ENCODE measurements at places on chromosomes 12 and 14.

DNA sequence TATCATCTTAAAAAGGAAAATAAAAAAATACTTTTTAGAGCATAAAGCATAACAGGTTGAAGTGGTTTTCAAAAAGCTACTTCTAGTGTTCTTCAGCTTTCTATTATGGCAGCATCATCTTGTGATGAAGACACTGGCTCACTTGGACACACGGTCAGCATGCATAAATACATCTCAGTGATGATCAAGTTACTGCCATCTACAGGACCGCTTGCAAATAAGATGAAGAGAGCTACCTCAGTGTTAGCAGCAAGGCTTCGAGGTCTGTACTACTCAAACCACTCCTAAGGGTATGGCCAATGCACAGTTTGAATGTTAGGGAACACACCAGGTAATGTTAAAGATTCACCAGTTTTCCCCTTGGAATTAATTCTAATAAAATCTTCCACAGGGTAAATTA, 58.8 kb downstream of the GALC start:
- DNase-seq: peak; percentile 15

DNA sequence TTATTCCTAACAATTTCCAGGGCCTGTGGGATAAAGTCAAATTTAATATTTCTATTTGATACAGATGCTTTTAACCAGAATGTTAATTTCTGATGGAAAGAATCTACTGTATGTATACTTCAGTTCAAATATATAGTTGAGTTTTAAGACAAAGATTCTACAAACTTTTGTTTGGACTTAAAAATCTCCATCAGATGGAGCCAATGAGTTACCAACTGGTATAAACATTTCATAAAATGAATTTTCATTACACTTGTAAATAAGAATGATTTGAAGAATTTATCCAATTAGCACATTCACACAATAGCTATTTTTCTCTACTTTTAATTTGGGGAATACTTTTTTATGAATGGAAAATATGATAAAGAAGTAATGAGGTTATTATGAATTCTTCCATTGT, 425.2 kb upstream of the MIS18BP1 start:
- peak; percentile 0 for DNase-seq

DNA sequence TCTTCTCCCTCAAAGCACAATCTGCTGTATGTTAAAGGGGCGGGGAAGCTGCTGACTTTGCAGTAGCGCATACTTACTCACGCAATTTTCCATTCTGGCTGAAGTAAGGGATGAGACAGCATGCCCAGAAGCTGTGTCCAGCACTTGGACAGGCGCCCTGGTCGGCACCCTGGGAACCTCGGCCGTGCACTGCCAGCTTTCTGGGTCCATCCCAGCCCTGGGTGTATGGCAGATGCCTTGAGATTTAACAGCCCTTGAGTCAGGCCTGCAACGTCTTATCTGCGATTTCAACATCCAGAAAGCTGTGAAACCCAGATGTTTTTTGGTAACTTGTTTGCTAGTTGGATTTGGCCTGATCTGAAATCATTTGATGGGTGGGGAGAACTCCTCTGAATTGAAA, 16.1 kb downstream of the EML1 start:
- DNase-seq: no peak

- no peak for DNase-seq
These were observed 2.4 kb downstream of the WASHC3 start for GRCh38 chr12:102059343-102059742.

- peak; percentile 41 for DNase-seq
These were observed 6.6 kb downstream of the HIF1A start for GRCh38 chr14:61701946-61702345.

- no peak for DNase-seq
These were observed 2.9 kb upstream of the CLEC7A start for GRCh38 chr12:10132850-10133370.

GRCh38 chr12:47944685-47945340, 18.6 kb upstream of the TMEM106C start:
- DNase-seq: no peak

DNA sequence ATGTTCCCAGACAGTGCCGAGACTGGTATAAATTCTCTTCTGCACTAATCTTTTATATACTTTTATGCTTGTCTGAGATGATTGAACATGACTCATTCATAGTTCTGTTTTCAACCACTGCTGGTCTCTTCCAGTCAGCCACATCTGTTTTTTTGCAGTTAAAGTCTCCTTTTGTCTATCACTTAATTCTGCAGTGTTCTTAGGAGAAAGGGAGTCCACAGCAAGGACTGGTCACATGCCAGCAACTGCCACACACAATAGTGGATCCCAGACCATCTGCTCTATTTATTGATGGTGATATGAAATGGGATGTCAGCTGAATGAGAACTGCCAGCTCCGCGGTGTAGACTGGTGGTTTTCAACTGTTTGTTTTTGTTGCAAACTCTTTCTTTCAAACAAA, 379.8 kb downstream of the MED13L start:
- peak; percentile 31 for DNase-seq

GRCh38 chr14:30864934-30865333, 9.4 kb upstream of the COCH start:
- no peak for DNase-seq

DNA sequence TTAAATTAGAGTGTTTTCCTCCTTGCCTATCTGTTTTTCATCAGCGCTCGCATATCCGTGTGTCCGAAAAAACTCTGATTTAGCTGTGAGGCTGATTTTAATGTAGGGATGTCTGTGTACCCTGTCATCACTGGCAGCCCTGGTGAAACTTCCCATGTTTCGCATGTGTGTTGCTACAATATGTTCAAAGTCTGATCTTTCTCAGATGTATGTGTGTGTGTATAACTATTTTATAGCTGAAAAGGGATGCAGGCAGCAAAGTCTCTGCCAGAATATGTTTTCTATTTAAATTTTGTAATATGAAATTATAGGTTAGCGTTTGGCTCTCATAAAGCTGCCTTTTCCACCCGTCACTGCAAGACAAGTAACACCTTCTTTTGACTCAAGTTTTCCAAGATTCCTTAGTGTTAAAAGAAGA, 154.8 kb downstream of the TMTC2 start:
- DNase-seq: no peak

GRCh38 chr12:4268329-4269181, 5.0 kb upstream of the CCND2 start:
- DNase-seq: no peak

DNA sequence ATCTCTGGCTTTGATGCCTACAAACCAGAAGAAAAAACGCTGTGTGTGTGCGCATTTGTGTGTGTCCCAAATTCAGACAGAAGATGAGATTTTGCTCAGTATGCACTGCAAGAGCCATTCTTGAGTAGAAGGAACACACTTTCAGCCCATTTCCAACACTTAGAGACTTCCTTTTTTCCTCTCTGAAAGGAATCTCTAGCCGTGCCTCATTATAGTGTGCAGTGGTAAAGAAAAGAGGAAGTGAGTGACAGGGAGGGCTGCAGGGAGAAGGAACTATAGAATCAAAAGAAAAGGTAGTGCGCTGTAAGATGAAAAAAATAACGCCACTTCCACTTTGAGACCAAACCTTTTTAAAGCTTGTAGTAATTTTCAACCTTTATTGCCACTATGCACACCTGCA, 1400.9 kb upstream of the FLRT2 start:
- no peak for DNase-seq

GRCh38 chr12:6533653-6533922, 729 bp upstream of the GAPDH start:
- no peak for DNase-seq

DNA sequence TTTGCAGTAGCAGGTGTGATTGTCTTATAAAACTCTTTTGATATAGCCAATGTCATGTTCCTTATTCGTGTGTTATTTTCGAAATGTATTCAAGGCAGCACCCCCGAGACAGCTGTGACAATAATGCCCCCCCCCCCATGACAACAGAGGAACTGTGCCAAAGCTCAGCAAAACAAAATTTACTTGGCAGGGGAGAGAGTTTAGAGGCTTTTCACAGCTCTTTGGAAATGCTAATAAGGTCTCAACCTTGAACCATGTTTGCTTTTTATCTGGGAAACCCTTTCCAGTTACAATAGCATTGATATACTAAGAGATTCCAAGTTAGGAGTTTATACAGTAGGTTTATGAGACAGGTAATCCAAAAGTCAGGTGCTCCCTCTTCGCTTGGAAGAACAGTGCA, 56.4 kb upstream of the USP44 start:
- DNase-seq: no peak

DNA sequence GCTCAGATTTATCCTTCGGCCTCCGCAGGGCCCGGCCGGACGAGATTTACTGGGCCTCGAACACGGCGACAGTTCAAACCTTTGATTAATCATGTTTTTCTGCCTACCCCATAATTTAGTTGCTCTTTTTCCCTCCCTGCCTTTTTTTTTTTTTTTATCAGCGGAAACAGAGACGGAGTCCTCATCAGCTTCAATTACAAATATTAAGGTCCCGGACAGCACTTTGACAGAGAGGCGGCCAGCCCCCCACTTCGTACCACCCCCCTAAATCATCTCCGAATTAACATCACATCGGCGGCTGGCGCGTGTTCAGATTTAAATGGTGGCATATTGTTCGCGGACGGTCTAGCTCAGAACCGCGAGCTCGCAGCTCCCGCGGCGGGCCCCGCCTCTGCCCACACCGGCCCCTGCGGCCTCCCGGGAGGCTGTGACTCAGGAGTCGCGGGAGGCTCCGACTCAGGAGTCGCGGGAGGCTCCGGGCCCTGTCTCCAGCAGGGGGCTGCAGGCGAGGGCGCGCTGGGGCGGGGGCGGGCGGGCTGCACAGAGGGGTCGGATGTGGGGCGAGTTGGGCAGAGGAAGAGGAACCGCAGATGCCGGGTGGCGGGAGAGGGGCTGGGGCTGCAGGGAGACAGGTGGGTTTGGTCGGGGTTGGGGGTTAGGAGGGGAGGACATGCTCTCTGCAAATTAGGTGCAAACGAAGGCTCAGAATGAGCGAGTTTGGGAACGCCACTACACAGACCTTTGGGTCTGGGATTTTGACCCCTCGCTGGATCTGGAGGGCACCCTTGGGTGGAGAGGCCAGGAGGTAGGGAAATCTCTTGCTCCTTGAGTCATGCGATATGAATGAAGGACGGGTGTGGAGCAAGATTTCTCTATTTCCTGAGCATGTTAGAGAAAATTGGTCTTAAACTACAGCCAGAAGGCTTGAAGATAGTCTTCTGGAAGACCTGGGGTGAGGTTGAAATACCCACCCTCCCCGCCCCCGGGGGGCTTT, 19.6 kb upstream of the ATP5MC2 start:
- peak; percentile 82 for DNase-seq

Data from iris pigment epithelial cell (primary cell).